ENCODE measurements at places on chromosomes 7 and 10.

DNA sequence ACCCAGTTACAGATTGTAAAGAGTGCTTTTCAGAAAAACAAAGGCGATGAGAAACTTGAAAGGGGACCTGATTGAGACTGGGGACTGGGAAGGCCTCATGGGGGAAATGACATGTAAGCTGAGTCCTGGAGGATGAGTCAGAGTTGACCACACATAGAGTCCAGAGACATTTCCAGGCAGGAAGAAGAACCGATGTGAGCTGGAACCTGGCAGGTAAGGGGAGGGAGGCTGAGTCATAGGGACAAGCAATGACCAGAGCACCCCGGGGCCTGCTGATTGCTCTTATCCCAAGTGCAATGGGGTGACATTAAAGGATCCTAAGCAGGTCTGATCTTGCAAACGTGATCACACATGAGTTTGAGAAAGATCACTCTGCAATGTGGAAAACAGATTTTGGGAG lies 11.7 kb downstream of the TLL2 start:
- DNase-seq = no peak

- no peak for DNase-seq
Measured at GRCh38 chr10:107164992-107165391, 486 bp upstream of the SORCS1 start.

- DNase-seq = no peak
Measured at GRCh38 chr7:5689118-5689517, 92.3 kb downstream of the RNF216 start.

DNA sequence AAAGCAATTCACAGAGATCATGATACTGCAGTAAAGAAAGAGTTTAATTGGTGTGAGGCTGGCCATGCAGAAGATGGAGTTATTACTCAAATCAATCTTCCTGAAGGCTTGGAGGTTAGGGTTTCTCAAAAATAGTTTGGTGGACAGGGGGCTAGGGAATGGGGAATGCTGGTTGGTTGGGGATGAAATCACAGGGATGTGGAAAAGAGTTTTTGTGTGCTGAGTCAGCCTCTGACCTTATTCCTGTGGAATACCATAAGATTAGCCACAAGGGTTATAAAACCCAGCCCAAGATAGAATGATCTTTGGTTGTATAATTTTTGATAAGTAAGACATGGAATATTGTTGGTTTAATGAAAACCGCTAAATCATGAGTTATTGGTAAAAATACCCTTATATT lies 764.3 kb downstream of the TYW1 start:
- no peak for DNase-seq
